Naive thymus-derived CD4-positive, alpha-beta T cell (primary cell): ENCODE measurements at places on chromosomes 1 and 21.

- DNase-seq: no peak
Observed at GRCh38 chr1:218346391-218347204, 1.5 kb downstream of the TGFB2 start.

- DNase-seq: no peak
Observed at GRCh38 chr1:4674676-4675075, 20.3 kb downstream of the AJAP1 start.

DNA sequence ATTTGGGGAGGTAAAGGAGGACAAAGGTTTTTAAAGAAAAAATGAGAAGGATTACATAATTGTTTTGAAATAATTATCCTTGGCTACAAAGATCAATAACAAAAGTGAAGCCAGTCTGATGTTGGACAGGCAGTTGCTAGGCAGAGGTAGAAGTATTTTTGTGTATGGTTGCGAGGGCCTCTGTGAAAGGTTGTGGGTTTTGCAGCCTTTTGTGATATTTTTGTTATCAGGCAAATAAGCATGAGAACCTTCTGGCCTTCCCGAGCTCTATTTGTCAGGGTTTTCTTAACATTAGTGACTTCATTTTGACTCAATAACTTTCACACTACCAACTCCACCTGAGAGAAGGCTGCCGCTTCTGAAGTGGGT is 39.2 kb downstream of the CAPN9 start:
- DNase-seq: no peak

GRCh38 chr1:173669491-173669941 is at the start of gene ANKRD45:
Gene ANKRD45 (minus strand): TSS chr1:173669851. CDS start chr1:173659418, 10,433 bp downstream.
- peak; percentile 15 for DNase-seq

- no peak for DNase-seq
Observed at GRCh38 chr1:233480198-233480597, 133.7 kb upstream of the KCNK1 start.

GRCh38 chr1:51843948-51844347 is 34.6 kb downstream of the NRDC start:
- DNase-seq: no peak

- DNase-seq: no peak
Observed at GRCh38 chr1:89986020-89986419, 8.9 kb upstream of the ZNF326 start.

DNA sequence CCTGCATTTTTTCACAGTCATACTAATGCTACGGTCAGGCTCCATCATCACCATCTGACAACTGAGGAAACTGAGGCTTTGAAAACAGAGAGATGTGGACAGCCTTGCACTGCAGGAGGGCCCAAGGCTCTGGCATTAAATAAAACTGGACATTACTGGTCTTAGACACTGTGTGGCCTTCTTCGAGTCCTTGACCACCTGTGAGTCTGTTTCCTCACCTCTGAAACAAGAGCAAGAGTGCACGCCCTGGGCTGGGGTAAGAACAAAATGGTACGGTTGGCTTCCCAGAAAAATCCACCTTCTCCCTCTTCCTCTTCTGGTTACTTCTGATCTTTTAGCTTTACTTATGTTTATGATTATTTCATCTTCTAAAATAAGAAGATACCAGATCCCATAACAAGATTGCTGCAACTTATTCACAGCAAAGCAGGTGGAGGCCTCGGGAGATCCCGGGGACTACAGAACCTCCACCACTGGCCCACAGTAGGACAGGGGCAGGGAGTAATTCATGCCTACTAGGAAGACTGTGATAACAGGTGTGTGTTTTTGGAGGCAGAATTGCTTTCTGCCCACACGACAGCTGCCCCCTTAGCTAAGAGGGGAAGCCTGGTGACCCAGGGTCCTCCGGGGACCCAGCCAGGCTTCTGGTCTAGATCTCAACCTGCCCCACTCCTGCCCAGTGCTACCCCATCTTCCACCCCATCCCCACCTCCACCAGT is 156.4 kb upstream of the EDN2 start:
- DNase-seq: no peak

DNA sequence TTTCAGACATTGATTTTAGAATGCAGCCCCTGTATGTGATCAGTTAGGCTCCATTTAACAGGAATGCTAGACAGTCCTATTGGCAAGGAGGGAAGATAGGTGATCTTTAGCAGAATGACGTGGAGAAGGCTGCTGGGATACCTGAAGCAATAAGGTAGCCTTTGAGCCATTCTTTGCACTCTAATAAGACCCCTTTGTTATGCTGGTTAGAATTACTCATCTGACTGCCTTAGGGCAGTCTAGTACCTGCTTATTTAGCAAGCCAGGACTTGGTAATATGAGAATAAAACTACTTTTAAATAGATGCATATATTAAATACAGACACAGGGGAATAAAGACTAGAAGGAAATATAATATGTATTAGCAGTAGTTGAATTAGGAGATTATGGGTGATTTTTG is 29.1 kb downstream of the NGF start:
- DNase-seq: no peak

DNA sequence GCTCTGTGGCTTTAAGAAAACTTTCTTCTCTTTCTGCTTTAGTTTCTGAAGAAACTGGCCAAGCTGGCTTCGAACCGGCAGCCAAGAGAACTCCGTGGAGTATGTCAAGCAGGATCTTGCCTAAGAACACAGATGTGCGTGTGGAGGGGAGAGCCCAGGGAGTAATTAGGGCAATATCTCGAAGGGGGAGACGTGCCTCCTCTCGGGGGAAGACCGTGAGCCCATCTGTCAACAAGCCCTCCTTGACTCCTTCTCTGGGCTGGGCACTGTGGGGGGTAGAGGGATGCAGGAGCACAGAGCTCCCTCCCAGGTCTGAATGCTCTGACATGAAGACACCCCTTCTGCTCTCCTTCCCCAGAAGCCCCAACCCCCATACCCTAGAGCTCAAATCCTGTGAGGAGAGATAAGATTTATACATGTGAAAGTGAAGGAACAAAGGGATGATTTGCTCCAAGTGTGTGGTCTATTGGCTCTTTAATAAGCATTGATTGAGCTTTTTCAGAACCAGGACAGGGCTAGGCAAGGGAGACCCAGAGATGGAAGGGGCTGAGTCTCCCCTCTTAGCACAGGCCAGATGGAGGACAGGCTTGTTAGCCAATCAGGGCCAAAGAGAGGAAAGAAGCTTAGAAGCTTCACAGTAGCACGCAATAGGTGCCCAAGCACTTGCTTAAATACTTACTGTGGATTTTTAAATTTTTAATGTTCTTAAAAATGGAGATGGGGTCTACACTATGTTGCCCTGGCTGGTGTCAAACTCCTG is 37.5 kb downstream of the EDN2 start:
- no peak for DNase-seq

GRCh38 chr1:8077120-8077573 is 51.0 kb upstream of the ERRFI1 start:
- DNase-seq: no peak

DNA sequence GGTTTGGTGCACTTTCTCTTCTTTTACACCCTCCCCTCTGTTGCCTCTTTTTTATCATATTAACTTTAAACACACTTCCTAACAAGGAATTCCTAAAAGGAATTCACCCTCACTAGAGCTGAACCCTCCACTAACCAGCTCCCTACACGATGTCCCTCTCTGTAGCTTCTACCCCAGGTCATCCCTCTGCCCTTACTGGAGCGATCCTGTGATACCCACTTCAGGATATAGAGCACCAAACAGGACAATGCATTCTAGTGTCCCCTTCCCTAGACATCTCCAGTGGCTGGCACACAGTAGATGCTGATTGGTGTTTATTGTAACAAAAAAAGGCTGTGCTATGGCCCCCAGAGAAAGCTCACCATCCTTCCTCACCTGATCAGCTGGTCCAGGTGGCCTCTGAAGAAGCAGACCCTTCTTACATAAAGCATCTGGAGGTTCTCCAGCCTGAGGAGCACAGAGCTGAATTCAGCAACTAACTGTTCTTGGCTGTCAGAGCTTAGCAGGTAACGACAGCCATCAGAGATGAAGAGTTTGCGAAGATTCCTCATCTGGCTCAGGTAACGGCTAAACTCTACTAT is 1.4 kb downstream of the PRAMEF18 start:
- no peak for DNase-seq

DNA sequence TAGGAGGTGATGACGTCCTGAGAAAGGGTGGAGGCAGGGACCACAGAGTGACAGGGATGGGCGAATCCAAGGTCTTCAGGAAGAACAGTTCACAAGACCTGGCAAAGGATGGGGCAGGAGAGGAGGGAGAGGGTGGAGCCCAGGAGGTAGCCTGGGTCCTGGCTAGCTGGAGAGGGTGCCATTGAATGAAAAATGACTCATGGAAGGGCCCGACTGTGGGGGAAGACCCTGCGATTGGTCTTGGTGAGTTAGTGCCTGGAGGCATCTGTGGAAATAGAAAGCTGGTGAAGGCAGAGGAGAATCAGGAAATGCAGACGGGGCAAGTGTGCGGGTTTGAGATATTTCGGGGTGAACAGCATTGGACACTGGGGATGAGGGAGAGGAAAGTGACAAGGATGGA is 60.3 kb upstream of the SLC45A1 start:
- DNase-seq: no peak

DNA sequence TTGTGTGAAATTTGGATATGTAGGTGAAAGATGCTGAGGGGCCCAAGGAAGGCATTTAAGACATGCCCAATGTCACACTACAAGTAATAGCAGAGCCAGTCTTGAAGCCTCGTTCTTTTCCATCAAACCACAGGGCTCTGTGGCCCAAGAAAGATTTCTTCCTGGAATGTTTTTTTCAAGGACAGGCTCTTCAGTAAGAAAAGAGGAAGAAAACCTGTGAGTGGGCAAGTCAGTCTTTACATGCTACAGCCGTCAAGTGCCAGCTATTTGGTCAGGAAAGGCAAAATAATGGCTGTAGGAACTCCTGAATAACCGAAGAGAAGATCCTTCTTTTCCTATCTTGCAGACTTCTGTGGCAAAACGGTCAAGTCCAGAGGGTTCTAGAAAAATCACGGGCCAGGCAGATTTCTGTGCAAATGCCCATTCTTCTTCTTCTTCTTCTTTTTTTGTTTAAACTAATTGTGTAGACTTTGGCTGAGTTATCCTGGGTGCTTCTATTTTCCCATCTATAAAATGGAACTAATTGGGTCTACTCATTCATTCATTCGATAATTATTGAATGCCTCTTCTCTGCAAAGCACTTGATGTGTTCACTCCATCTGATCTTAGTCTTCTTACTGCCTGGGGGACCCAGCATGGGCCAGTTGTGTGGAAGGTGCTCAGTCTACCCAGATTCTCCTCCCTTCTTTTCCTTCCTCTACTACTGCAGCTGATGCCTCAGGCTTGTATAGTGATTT is 1.9 kb upstream of the ID3 start:
- no peak for DNase-seq

DNA sequence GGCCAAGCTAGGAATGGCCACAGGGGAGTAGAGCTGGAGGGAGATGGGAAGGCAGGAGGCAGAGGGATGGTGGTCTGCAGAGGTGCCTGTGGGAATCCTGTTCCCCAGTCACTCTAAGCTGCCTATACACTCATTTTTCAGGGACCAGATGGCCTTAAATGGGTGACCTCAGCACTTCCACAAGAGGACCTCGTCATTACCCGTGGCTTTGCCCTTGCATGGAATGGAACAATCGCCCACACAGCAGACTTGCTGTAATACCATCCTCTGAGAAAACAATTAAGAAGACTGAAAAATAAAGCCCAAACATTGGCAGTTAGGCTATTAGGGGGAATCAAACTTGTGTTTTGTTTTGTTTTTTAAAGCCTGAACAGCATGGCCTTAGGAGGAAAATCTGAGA is 12.9 kb upstream of the TNN start:
- DNase-seq: no peak

- DNase-seq: no peak
Observed at GRCh38 chr1:109918671-109919070, 8.0 kb downstream of the CSF1 start.

DNA sequence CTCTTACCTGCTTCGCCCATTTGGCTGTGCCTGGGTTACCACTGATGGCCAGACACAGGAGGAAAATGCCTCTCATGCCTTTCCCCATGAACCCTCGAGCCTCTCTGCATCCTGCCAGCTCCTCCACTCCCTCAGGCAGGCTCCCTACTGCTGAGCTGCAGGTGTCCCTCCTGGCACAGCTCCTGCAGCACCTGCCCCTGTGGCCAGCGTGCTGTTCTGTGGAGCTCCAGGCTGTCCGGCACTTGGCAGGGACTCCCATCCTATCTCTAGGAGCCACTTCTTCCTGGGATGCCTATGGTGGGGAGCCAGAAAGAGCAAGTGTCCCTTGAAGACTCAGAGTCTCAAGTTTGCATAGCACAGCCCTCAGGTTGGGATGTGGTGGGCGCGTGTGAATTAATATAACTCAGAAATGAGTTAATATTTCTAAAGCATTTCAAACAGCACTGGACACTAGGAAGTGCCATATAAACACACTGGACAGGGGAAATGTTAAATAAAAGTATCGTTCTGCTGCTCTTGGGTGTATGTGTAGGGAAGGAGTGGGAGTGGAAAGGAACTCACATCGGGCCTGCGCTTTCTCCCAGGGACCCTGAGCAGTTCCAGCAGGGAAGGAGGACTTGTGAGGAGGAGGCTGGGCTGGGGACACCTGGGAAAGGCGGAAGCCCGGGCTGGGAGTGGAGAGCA is 2.7 kb downstream of the LRRC71 start:
- no peak for DNase-seq

GRCh38 chr1:109884242-109884891 is 26.3 kb upstream of the CSF1 start:
- DNase-seq: peak; percentile 21

GRCh38 chr1:18565321-18565720 is 65.3 kb upstream of the PAX7 start:
- DNase-seq: no peak

DNA sequence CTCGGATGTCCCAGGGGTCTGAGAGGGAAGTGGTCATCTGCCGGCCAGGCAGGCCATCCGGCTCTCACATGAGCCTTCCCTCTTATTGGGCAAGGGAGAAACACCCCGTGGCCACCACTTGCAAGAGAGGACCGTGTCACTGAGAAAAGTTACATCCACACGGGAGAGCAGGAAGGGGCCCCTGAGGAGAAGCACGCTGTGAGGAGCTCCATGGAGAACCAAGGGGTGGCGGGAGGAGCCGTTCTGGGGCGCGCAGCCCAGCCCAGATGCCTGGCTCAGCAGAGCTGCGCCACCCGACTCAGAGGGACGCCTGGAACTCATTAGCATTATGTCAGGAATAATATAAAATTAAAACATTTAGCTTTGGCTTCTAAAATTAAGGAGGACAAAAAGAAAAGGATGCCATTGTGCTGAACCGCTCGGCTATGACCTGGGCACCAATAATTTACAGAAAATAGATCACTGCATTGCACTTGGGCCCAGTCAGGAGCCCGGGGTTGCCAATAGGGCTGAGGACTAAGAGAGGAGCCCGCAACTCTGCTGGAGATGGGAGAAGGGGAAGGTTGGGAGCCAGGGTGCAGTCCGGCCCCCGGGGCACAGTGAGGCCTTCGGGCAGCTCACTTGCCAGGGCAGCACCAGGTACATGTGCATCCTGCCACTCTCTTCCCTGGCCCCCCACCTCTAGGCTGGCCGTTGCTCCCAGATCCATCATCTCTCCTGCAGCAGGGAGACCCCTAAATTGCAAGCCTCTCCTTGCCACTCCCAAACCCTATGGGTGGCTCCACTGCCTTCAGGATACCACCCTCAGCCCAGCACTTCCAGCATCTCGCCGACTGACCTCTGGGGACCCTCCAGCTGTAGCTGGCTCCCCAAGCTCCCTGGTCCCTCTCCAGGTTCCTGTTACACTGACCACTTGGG is 84.8 kb downstream of the DMRTB1 start:
- DNase-seq: no peak

- peak; percentile 87 for DNase-seq
Observed at GRCh38 chr1:159924791-159925718, at the start of gene TAGLN2. Gene TAGLN2 (minus strand): TSS chr1:159925507. CDS start chr1:159920509, 4,998 bp downstream.
